Activated CD4-positive, alpha-beta T cell treated with anti-CD3 and anti-CD28 coated beads, Interleukin-2, amount 50 U/mL, for 48 hours (primary cell): ENCODE measurements at places on chromosomes 11 and 22.
A peak's percentile ranks its signal among the peaks of the same experiment; 100 is the strongest.

DNA sequence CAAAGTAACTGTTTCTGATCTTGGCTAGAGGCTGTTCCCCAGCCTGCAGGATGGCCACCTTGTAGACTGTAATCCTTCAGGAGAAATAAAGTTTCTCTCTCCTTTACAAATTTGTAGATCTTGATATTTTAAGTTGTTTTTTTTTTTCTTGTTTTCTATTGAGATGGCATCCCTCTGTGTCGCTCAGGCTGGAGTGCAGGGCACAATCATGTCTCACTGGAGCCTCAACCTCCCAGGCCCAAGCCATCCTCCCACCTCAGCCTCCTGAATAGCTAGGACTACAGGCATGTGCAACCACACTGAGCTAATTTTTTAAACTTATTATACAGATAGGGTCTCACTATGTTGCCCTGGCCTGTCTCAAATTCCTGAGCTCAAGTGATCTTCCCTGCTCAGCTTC lies 389.8 kb upstream of the LRRC4C start:
- no peak for DNase-seq

GRCh38 chr11:94219771-94220170 lies 84.6 kb upstream of the IZUMO1R start:
- no peak for DNase-seq

DNA sequence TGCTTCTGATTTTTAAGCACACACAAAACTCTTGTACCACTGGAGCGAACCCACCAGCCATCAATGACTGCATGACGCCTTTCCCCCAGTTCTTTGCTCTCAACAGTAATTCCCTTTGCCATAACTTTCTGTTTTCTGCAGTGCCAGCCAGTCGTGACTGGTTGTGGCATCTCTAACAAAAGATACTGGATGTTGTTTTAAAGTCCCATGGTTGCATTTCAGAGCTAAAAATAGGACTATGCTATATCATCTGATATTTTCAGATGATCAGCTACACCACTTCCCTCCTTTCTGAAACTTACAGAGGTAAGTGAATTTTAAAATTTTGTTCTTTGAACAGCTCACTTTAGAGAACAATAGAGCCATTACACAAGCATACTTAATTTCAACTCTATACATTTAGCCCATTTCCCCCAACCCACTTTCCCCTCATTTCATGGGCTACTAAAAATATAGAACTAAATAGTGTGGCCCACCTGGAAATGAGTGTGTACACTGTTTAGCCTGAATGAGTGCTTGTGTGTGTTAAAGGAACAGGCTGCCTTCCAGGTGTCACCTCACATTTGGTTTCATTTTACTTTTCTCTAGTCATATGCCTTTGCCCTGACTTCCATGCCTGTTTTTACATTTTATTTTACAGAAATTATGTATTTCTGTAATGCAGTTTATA lies 136.9 kb upstream of the ZC3H12C start:
- no peak for DNase-seq

DNA sequence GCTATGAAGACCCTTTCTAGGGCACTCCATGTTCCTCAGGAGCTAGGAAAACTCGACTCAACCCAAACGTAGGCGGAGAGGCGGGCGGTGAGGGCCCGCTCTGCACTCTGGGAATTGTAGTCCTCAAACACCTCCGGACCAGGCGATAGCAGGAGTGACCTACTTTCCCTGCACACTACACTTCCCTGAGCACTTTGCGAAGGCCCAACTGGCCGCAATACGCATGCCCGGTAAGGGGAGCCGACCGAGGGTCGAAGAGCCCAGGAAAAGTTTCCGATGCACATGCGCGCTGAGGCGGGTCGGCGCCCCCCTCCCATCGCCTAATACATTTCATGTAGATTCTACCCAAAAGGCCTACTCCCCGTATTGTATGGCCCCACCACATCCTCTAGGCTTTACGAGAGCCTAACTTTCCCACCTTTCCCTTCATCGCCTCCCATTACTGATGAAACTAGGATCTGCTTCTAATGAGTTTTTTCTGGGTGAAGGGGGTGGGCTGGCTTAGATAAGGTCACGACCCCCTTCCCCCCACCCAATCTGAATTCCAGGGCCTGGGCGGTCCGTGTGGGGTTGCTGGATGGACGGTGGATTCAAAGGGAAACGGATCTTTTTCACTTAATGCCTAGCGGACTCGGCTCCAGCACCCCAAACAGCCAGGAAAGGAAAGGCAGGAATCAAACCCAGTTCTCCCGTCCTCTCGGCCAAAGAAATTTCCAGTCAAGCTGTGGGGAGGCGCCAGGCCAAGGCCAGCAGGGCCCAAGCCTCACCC lies 2.1 kb downstream of the TOB2 start:
- peak; percentile 90 for DNase-seq

- DNase-seq: no peak
Observed at GRCh38 chr22:49503321-49503720, 324.4 kb downstream of the BRD1 start.

- DNase-seq: no peak
Observed at GRCh38 chr11:1863352-1864216, 10.7 kb downstream of the LSP1 start.

DNA sequence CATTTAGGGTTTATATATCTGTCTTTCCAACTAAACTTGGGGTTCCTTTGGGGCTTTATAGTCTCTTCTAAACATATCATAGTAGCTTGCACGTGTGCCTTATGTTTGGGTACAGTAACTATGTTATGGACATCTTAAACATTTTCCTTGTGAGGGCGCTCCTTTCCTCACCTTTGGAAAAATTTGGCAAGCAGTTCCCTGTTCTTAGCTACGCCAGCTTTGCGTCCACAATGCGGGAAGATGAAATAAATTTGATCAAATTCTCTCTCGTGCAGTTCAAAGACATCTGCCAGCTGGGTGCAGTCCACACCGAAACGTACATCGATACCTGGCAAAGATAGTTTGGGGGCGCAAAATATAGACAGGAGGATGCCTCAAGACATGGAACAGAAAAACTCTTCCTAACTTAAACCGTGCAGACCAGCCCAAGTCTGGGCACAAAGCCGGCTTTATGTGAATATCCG lies 548 bp downstream of the FDXACB1 start:
- no peak for DNase-seq

DNA sequence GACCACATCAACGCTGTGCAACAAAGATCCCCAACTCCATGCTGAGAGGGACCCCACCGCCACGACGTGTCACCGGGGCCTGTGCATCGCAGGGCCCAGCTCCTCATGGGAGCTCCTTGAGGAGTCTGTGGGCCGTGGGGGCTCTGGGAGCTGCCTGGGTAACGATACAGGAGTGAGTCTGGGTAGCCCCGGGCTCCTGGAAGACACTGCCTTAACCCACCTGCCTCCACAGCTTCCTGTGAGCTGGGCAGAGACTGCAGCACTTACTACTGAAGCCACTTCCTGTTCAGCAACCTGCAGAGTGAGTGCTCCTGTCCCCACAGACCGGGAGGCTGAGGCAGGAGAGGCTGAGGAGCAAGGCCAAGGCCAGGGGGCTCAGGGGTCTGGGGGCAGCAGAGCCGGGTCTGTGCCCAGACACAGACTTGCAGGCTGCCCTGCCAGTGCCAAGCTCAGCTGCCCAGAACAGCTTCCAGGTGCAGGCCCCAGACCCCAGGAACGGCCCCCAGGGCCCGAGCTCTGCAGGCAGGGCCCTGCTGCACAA lies 226.7 kb downstream of the BRD1 start:
- no peak for DNase-seq

DNA sequence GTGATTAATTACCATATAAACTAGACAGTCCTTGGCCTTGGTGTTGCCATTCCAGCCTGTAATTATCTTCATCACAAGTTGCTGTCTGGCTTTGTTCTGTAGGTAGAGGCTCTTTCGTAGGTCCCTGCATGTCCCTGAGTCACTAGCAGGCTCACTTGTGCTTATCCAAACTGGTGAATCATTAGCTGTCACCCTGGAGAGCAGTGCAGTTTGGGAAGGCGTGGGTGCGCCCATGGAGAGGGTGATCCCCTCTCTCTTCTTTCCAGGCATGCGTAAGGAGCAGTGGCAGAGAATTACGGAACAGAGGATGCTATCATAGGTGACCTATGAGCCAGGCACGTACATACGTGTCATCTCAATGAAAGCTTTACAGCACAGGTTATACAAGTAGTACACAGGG lies 11.0 kb upstream of the EHF start:
- DNase-seq: no peak

- no peak for DNase-seq
Observed at GRCh38 chr22:40951795-40952605, 822 bp downstream of the RBX1 start.

- DNase-seq: peak; percentile 67
Observed at GRCh38 chr22:20080445-20080775, 369 bp downstream of the DGCR8 start.

GRCh38 chr22:44673406-44673805 lies 28.6 kb upstream of the PRR5 start:
- DNase-seq: no peak

DNA sequence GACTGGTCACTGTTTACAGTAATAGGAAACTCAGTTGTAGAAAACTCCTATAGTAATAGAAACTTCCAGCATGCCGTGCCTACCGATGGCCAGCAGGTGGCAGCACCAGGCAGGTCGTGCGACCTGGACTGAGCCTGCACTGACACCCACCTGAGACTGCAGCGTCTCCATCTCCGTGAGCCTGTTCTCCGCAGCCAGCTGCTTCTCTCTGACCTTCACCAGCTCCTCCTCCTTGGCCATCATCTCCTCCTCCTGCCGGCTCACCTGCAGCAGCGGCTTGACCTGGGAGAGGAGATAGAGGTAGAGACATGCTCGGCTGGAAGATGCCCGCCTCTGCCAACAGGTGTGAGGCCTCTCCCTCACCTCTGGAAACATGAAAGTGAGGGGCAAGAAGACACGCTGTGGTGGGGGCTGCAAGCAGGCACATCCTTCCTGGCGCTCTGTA lies 48.5 kb downstream of the APOL1 start:
- peak; percentile 83 for DNase-seq

DNA sequence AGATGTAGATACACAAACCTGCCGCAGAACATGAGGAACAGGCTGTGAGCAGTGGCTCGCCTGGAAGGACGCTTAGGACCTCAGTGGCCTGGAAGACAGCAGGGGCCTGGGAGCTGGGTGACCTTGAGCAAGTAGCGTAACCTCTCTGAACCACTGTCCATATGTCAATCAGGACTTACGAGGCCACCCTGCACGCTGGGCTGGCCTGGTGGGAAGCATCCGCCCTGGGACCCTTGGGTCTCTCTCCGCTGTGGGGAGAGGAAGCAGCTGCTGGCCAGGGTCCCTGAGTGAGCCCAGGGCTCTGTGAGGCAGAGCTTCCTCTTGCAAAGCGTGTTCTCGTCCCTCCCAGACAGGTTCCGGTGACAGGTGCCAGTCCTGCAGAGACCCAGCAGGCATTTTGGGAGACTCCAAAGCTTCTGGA lies 14.0 kb upstream of the EHD1 start:
- no peak for DNase-seq

- DNase-seq: no peak
Observed at GRCh38 chr22:50728523-50728931, 9.5 kb upstream of the ACR start.

DNA sequence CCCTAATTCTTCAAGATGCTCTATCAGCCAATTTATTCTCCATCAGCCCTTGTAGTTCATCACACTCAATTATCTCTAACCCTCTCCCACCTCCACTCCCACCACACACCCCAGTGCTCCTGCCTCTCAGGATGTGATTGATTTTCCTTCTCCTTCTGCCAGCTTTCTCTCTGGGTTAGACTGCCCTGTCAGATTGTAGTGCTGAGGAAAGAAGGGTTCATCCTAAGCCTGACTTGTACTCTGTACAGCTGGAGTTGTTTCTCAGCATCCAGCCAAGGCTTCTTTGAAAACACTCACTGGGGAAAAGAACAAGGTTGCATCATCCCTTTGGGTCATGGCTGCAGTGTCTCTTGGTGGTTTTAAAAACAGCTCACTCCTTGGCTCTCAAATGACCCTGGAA lies 61.2 kb downstream of the CECR2 start:
- no peak for DNase-seq

- DNase-seq: no peak
Observed at GRCh38 chr11:61297341-61297740, 2.2 kb upstream of the VWCE start.

DNA sequence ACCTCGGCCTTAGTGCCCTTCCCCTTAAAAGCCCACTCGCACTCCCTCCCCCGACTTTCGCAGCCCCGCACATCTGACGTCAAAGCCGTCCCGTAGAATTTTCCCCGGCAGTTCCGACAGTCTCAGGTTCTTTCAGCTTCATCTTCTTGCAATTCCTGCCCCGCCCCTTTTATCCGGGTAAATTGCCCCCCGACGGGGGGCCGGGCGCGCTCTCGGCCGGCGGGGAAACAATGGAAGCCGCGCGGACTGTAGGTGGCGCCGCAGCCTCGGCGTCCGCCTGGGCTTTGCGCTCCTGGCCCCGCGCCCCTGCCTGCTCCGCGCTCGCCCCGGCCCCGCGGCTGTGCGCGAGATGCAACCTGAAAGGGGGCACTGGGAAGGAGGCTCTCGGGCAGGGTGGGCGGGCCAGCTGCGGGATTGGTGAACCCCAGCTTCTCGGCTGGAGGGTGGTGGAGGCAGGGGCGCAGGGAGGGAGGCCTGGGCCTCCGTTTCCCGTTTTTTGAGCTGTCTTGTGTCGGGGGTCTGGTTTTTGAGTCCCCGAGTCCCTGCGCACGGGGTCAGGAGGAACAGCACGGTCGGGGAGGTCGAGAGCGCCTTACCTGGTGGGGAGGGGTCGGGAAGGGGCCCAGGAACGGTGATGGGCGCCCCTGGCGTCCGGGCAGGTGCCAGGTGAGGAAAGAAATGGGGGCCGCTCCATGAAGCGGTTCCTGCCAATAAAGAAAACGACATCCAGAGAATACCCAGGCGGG lies 859 bp upstream of the FGF19 start:
- no peak for DNase-seq

DNA sequence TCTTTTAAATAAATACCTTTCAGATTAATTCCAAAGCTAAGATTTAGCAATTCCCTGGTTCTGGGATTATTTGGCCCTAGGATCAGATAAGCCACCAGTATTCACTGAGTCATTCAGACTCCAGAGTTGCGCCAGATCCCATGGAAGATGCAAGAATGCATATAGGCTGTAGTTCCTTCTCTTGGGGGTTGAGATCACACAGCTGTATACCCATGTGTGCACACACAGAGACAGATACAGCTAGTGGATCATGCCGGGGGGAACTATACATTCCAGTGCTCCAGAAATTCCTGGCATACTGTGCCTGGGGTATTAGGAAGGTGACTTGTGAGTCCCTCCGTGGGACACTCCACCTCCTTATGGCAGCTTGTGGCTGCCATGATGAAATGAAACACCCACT lies 75.4 kb downstream of the ZBTB16 start:
- no peak for DNase-seq

DNA sequence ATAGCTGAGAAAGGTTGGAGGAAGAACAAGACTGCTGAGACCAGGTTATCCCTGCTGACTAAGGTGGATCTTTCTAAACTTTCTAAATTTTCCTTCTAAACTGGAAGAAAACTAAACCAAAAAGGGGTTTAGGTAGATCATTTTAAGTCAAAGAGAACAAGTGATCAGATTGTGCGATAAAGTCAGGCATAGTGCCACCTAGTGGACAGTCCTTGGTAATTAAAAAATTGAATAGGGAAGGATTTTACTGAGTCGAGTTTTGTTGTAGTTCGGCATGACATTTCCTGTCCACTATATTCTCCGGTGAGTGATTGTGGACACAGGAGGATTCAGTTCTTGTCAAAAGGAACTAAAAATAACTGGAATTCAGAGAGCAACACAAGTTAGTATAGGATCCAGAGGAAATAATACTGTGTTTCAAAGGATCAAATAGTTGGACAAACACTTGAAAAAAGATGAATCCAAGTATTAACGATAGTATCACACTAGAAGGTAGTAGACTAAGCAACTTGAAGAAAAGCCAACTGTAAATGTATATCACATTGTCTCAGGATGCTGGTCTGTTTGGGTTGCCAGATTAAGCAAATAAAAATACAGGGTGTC lies 1236.4 kb downstream of the FAM181B start:
- DNase-seq: peak; percentile 1

GRCh38 chr22:49632199-49633009 lies 195.3 kb downstream of the BRD1 start:
- no peak for DNase-seq
